Tibial artery (tissue), 4 donors: ENCODE measurements at places on chromosomes 12 and 14.

DNA sequence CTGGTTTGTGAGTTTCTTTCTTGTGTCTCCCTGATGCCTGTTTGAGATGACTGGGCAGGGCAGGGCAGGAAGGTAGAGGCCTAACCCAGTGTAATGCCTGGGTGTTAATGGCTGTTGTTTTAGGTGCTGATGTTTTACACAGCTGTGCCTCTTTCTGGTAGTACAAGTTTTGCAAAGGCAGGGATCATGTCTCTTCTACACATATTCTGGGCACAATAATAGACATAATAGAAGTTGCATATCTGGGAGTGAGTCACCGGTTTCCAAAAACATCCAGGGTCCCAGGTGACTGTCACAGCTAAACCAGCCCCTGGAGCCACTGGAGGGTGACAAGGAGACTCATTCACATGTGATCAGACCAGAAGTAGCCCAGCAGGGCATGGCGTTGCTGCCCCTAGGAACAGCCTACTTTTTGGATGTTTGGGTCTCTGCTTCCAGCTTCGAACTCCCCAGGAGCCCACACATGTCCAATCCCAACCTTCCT lies 18.1 kb downstream of the TPCN1 start:
- H3K36me3 ChIP-seq: peaks cover 18% of the 10 kb centered on the region
- no peak overlapping the region for H3K4me3 ChIP-seq
- DNase-seq: peak; percentile 80
- peak overlapping the region; percentile 82 for H3K27ac ChIP-seq
- H3K4me1 ChIP-seq: peaks cover 98% of the 10 kb centered on the region

- H3K4me3 ChIP-seq: peak overlapping the region; percentile 83
- no peaks in the 10 kb centered on the region for H3K27me3 ChIP-seq
- no peak for DNase-seq
- peak overlapping the region; percentile 94 for H3K27ac ChIP-seq
- H3K36me3 ChIP-seq: no peaks in the 10 kb centered on the region
These were observed 516 bp upstream of the LGALS3 start for GRCh38 chr14:55128386-55129085.

GRCh38 chr12:2034633-2035430 lies 18.0 kb upstream of the CACNA1C start:
- no peaks in the 10 kb centered on the region for H3K27me3 ChIP-seq
- peaks cover 19% of the 10 kb centered on the region for H3K4me1 ChIP-seq
- peak; percentile 76 for DNase-seq
- no peak overlapping the region for H3K27ac ChIP-seq

DNA sequence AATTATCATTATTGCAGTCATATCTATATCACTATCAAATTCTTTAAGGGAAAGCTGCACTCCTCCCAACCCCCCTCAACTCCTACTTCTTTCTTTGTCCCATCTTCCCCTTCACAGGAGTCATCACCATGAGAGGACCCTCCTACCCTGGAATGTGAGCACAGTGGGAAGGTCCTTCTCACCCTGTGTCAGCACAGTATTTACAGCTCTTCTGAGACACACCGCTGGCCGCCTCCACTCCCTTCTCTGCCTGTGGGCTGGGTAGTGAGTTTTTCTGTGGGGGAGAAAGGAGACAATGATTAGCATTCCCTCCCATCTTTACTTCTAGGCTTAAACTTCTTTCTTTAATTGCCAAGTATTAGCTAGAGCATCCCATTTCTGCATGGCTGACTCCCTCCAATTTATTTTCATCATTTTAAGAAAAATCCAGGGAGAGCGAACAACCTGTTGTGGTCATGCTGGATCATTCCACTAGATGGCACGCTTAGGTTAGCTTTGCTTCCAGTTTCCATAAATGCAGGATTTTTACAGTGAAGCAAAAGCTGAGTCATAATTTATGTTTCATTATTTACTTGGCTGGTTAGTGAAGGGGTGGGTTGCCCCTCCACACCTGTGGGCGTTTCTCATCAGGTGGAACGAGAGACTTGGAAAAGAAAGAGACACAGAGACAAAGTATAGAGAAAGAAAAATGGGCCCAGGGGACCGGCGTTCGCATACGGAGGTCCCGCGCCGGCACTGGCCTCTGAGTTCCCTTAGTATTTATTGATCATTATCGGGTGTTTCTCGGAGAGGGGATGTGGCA lies 188.5 kb downstream of the ALX1 start:
- H3K4me1 ChIP-seq: peaks cover 18% of the 10 kb centered on the region
- peak; percentile 56 for DNase-seq
- H3K27ac ChIP-seq: no peak overlapping the region
- H3K4me3 ChIP-seq: peak overlapping the region; percentile 46

DNA sequence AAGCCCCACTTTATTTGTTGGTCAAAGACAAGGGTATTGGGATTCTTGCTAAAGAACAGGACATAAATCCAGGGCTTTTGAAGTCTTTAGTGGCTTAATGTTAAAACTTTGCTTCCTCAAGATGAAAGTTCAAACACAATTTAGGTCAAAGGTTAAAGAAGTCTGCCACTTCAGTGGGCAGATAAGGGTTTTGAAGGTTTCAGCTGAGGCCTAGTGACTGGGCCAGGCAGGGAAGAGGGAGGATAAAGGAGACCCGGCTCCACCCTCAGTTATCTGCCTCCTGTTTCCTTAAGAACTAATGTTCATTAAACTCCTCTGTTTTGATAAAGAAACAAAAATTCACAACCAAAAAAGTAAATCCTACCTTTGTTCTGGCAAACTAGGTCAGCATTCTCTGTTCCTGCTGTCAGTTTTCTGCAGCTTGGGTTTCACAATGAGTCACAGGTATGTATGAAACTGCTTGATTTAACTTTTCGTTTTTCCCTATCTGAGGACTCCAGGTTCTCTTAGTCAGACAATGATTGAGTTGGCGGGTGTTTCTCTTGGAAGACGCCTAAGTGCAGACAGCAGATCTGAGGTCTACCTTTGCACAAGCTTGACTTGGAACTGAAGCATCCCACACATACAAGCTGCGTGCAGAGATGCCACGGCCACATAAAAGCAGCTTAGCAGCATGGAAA lies 208.3 kb downstream of the EXOC5 start:
- DNase-seq: no peak
- H3K4me3 ChIP-seq: no peak overlapping the region
- H3K4me1 ChIP-seq: no peaks in the 10 kb centered on the region
- H3K27me3 ChIP-seq: no peaks in the 10 kb centered on the region

- H3K4me1 ChIP-seq: no peaks in the 10 kb centered on the region
- no peak overlapping the region for H3K27ac ChIP-seq
- no peak overlapping the region for H3K4me3 ChIP-seq
- no peaks in the 10 kb centered on the region for H3K36me3 ChIP-seq
- DNase-seq: no peak
These were observed 798.5 kb downstream of the DIO2 start for GRCh38 chr14:79412822-79413221.

GRCh38 chr12:27337376-27337775 lies 4.7 kb downstream of the BMAL2 start:
- no peaks in the 10 kb centered on the region for H3K27me3 ChIP-seq
- no peak for DNase-seq
- H3K4me3 ChIP-seq: no peak overlapping the region

DNA sequence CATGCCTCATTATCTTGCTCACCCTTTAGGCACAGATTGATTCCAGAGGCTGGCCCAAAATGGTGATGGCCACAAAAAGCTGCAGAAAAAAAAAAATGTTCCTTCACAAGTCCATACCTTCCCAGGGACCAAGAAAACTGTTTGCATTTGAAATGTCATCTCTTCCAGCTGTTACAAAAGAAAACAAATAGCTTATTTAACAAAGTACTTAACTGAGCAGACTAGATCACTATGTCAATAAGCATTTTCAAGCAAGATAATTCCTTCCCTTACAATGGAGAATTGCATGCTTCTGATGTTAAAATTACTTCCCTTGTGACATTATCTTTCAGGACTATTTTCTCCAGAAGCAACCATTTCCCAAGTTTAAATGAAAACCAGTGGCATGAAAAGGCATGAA lies 377.9 kb upstream of the KITLG start:
- H3K27ac ChIP-seq: no peak overlapping the region
- H3K4me3 ChIP-seq: no peak overlapping the region
- DNase-seq: no peak
- no peaks in the 10 kb centered on the region for H3K36me3 ChIP-seq
- H3K27me3 ChIP-seq: no peaks in the 10 kb centered on the region

- DNase-seq: no peak
- H3K36me3 ChIP-seq: peaks cover 4% of the 10 kb centered on the region
- no peaks in the 10 kb centered on the region for H3K27me3 ChIP-seq
- peaks cover 63% of the 10 kb centered on the region for H3K4me1 ChIP-seq
- peak overlapping the region; percentile 90 for H3K27ac ChIP-seq
These were observed 4.1 kb downstream of the CKB start for GRCh38 chr14:103518422-103519042.

DNA sequence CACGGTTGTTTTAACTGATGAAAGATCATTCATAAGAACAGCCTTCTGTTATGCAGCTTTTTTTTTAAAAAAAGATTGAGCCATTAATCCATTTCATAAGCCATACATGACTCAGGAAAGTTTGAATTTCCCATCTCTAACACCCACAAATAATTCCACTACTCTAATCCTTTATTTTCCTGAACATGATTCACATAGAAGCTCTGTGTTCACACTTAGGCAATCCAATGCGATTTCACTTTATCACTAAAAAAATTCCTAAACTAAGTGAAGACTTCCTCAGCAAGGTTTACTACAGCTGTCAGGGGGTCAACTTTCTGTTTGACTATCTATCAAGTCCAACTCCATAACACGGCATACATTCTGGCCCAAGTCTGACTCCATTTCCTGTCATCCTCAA lies 25.9 kb downstream of the PKP2 start:
- H3K27ac ChIP-seq: no peak overlapping the region
- H3K27me3 ChIP-seq: no peaks in the 10 kb centered on the region
- no peaks in the 10 kb centered on the region for H3K36me3 ChIP-seq
- H3K4me3 ChIP-seq: no peak overlapping the region
- no peak for DNase-seq

DNA sequence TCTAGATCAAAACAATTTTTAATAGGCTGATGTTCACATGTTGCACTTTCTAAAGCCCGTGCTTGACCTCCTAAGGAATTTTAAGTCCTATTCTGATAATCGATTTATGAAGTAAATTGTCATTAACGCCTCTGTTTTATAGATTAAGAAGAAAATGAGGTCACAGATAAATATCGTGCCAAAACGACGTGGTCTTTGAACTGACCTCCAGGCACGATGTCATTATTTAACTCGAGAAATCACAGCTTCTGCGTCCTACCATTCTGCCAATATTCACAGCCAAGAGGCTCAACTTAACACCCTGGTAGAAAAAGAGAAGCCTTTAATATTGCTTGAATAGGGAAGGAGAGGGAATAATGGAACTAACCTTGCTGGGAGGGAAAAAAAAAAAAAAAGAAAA lies 888 bp upstream of the EEA1 start:
- peak overlapping the region; percentile 100 for H3K27ac ChIP-seq
- peak overlapping the region; percentile 93 for H3K4me3 ChIP-seq
- peaks cover 28% of the 10 kb centered on the region for H3K4me1 ChIP-seq
- H3K27me3 ChIP-seq: no peaks in the 10 kb centered on the region

- peak; percentile 63 for DNase-seq
- H3K4me3 ChIP-seq: no peak overlapping the region
- H3K27ac ChIP-seq: peak overlapping the region; percentile 45
These were observed 279.8 kb upstream of the DIO2 start for GRCh38 chr14:80491131-80491530.

DNA sequence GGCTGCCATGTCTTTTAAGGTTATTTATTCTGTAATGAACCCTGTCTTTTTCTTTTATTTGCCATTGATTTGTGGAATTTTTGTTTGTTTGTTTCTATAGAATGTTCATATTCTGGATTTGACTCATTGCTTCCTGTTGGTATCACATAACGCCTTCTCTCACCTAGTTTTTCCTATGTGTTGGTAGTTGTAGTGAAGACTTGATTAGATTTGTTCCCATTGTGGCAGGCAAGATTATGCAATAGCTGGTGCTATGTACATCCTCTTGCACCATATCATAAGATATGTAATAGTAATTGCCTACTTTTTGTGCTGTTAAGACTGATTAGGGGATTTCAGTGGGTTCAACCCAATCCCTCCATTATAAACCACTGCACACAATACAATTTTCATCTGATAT lies 3.9 kb upstream of the KRT6B start:
- H3K36me3 ChIP-seq: no peaks in the 10 kb centered on the region
- no peak for DNase-seq
- H3K27ac ChIP-seq: no peak overlapping the region
- no peak overlapping the region for H3K4me3 ChIP-seq
- no peaks in the 10 kb centered on the region for H3K4me1 ChIP-seq
- no peaks in the 10 kb centered on the region for H3K27me3 ChIP-seq

GRCh38 chr14:91282954-91283645 lies 38.6 kb upstream of the GPR68 start:
- H3K4me3 ChIP-seq: no peak overlapping the region
- H3K4me1 ChIP-seq: peaks cover 21% of the 10 kb centered on the region
- no peak for DNase-seq
- no peaks in the 10 kb centered on the region for H3K36me3 ChIP-seq
- H3K27ac ChIP-seq: no peak overlapping the region

DNA sequence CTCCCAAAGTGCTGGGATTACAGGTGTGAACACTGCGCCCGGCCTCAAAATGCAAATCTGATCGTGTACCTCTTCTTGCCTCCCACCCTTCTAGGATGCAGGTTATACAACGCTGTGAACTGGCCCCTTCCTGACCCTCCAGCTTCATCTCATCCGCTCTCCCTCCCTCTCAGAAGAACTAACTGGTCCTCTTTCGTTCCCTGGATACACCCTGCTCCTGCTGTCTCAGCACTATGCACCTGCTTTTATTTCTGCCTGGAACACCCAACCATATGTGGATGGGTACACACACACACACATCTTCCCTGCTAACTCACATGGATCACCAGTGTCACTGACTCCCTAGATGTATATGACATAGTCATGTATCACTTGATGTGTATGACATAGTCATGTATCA lies 56.1 kb upstream of the VASH1 start:
- no peaks in the 10 kb centered on the region for H3K27me3 ChIP-seq
- no peaks in the 10 kb centered on the region for H3K36me3 ChIP-seq
- H3K27ac ChIP-seq: no peak overlapping the region
- DNase-seq: no peak
- H3K4me1 ChIP-seq: peaks cover 21% of the 10 kb centered on the region

DNA sequence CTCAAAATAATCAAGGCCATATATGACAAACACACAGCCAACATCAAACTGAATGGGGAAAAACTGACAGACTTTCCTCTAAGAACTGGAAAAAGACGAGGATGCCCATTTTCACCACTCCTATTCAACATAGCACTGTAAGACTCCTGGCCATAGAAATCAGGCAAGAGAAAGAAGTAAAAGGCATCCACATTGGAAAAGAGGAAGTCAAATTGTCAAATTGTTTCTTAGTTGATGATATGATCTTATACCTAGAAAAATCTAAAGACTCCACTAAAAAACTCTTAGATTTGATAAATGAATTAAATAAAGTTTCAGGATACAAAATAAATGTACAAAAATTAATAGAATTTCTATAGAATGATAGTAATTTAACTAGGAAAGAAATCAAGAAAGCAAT lies 11.2 kb downstream of the OR8S1 start:
- H3K27me3 ChIP-seq: no peaks in the 10 kb centered on the region
- no peak overlapping the region for H3K4me3 ChIP-seq
- H3K36me3 ChIP-seq: no peaks in the 10 kb centered on the region
- no peak overlapping the region for H3K27ac ChIP-seq
- no peak for DNase-seq
